ENCODE measurements at places on chromosomes 1 and 21.

- no peak for DNase-seq
Measured at GRCh38 chr1:31984419-31985347, 29.0 kb upstream of the KHDRBS1 start.

DNA sequence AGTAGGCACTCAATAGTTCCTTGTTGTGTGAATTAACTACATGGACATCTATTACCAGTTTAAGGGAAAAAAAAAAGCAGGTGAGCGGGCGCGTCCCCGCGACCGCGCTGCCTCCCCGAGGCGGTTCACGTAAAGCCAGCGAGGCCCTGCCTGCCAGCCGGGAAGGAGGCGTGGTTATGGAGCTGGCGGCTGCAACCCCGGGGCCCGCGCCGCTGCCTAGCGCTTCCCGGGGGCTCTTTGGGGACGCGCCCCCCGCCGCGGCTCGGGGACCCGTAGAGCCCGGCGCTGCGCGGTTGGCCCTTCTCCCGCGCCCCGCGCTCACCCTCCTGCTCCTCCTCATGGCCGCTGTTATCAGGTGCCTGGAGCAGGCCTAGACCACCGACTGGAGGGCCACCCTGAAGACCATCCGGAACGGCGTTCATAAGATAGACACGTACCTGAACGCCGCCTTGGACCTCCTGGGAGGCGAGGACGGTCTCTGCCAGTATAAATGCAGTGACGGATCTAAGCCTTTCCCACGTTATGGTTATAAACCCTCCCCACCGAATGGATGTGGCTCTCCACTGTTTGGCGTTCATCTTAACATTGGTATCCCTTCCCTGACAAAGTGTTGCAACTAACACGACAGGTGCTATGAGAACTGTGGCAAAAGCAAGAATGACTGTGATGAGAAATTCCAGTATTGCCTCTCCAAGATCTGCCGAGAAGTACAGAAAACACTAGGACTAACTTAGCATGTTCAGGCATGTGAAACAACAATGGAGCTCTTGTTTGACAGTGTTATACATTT is 2.6 kb upstream of the CC2D1B start:
- DNase-seq, result peak; percentile 79

- no peak for DNase-seq
Measured at GRCh38 chr1:214511639-214511998, 39.8 kb downstream of the PTPN14 start.

DNA sequence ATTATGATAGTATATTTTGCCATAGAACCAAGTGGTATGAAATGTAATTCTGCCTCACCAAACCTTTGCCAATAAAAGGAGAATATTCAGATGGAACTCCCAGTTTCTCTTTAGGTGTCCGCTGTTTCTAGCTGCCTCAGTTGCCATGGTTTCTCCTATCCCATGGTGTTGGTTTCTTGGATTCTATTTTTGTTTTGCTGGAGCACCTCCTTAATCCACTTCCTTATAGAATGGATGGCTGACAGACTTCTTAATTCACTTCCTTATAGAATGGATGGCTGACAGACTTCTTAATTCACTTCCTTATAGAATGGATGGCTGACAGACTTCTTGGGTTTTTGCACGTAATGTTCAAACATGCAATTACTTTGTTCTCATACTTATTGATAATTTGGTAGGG is 43.7 kb downstream of the ADARB1 start:
- no peak for DNase-seq

GRCh38 chr21:14988760-14989159 is 76.0 kb downstream of the NRIP1 start:
- DNase-seq, result no peak

DNA sequence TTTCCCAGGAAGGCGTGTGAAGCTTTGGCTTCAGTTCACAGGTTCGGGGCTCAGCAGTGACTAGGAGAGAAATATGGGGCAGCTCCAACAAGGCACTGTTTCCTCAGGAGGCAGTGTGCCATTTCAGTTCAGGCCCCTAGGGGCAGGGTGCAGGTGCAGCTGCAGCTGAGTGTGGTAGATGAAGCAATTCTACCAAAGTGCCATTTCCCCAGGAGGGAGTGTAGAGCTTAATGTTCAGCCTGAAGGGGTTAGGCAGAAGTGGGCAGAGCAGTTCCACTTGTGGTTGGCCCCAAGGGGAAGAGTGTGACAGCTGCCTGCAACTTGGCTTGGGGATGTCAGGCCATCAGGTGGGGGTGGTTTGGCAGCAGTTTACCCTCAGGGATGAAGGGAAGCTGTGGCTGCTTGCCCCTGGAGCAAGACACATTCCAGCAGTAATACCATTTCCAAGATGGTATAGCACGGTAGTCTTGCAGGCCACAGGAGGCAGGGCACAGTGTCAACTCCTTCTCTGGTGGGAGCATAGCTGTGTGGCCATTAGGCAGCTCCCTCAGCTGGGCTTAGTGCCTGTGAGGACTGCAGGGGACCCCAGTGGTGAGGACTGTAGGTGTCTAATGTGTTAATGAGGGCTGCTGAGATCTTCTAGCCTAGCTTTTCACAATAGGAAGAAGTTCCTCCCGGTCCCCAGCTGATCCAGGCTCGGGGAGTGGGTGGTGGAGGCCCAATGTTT is 34.7 kb downstream of the RGSL1 start:
- peak; percentile 98 for DNase-seq

DNA sequence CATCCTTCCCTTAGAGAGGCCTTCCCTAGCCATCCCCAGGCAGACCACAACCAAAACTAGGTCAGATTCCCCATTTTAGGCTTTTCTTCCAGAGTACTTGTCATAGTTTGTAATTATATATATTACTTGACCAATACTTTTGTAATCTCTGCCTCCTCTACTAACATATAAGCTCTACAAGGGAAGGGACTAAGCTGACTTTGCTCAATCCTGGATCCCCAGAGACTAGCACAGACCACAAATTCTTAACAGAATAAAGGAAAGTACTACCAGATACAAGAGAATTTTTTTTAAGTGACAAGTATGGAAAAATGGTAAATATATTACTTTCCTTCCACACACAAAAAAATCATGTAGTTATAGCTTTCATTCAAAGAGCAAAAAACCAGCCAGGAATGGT is 2.0 kb downstream of the ZMYM6 start:
- DNase-seq, result no peak

GRCh38 chr1:61000327-61000726 is 82.0 kb upstream of the NFIA start:
- DNase-seq, result no peak

- no peak for DNase-seq
Measured at GRCh38 chr1:218557731-218558130, 212.6 kb downstream of the TGFB2 start.
